ENCODE measurements at places on chromosomes 3 and 15.

DNA sequence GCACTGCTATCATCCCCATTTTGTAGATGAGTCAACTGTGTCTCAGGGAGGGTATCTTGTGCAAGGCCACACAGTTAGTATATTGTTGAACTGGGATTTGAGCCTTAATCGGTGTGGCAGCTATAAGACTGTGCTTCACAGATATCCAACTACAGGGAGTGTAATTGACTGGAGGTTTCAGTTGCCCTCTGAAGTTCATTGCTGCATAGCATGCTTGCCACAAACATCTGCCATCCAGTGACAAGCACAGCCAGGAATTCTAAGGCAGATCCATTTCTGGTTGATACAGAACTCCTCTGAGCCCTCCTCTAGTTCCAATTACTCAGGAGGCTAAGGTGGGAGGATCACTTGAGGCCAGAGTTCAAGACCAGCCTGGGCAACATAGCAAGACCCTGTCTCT lies 16.4 kb downstream of the FSD2 start:
- no peak for DNase-seq

DNA sequence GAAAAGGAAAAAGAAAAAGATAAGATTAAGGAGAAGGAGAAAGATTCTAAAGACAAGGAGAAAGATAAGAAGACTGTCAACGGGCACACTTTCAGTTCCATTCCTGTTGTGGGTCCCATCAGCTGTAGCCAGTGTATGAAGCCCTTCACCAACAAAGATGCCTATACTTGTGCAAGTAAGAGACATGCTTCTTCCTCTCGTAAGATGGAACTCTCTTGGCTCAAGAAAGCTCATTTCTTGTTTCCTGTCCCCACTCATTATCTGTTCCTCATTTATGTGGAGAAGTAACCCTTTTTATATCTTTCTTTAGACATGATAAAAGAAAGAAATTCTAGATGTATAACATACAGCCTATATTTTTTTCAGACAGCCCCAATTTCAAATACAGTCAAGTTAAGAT lies 101.4 kb downstream of the KLHL25 start:
- DNase-seq = no peak

GRCh38 chr3:47978386-47978785 lies 37.8 kb downstream of the MAP4 start:
- DNase-seq = no peak

DNA sequence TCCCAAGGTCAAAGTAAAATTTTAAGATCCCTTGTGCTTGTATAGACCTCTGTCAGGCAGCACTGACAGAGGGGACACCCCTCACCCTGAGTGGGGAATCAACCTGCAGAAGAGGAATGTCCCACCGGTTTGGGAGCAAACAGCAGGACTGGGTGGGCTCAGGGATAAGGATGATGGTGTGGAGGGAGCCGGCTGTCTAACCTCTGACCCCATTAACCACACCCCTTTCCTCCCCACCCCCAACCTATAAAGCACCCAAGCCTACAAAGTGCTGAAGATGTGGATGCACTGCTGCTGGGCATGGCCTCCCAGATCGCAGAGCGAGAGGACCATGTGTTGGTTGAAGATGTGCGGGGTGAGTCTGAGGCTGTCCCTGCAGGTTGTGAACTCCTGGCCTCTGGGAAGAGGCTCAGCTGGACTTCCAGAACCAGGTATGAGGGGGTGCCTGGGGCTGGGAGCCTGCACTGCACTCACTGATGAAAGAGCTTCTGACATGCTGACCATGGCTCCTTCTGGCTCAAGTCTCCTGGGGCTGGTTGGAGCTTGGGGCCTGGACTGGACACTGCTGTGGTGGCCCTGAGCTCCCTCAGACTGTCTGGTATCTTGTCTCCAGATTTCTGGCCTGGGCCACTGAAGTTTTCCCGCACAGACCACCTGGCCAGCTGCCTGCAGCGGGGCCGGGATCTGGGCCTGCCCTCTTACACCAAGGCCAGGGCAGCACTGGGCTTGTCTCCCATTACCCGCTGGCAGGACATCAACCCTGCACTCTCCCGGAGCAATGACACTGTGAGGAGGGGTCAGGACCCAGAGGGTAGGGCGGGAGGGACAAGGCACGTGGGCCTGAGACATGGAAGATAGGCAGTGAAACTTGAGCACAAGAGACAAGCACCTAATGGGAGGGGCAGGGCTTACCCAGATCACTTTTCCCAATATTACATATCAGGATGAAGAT lies 9.3 kb downstream of the DUOX1 start:
- no peak for DNase-seq

DNA sequence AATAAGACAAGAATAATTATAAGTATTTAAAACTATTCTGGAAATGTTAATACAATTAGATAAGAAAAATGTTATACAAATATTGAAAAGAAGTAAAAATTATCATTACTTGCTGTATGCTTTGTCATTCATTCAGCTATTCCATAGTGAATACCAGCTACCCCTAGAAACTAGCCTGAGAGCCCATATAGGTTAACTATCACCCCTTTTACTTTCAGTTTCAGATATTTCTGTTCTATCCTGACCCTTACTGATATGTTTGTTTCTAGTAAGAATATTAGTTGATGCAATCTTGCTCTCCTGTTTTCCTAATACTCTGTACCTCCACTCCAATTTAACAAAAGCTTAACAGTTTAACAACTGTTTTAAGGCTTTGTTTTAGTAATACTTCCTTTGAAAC lies 31.6 kb downstream of the FAM227B start:
- DNase-seq = no peak

GRCh38 chr15:32898414-32898813 lies 180.6 kb downstream of the GREM1 start:
- DNase-seq = no peak

DNA sequence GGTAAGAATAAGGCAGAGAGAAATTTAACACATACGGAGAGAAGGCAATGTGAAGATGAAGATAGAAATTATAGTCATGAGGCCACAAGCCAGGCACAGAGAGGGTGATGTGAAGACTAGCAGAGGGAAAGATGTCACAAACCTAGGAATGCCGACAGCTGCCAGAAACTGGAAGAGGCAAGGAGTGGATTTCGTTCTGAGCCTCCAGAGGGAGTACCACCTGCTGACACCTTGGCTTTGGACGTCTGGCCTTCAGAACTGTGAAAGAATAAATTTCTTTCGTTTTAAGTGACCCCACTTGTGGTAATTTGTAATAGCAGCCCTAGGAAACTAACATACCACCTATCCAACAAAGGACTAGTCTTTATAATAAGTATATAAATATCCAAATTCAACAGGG lies 5.0 kb upstream of the SGO1 start:
- no peak for DNase-seq

All from NCI-H1436 treated with DMSO at 0.1 percent for 48 hours (cell line).